Gastrocnemius medialis (tissue), 4 donors: ENCODE measurements at places on chromosomes 2 and 18.

GRCh38 chr18:69845593-69846506, 101.8 kb downstream of the CD226 start:
- no peak for DNase-seq

- no peak for DNase-seq
These were observed 7.8 kb downstream of the CCNT2 start for GRCh38 chr2:134926231-134926931.

DNA sequence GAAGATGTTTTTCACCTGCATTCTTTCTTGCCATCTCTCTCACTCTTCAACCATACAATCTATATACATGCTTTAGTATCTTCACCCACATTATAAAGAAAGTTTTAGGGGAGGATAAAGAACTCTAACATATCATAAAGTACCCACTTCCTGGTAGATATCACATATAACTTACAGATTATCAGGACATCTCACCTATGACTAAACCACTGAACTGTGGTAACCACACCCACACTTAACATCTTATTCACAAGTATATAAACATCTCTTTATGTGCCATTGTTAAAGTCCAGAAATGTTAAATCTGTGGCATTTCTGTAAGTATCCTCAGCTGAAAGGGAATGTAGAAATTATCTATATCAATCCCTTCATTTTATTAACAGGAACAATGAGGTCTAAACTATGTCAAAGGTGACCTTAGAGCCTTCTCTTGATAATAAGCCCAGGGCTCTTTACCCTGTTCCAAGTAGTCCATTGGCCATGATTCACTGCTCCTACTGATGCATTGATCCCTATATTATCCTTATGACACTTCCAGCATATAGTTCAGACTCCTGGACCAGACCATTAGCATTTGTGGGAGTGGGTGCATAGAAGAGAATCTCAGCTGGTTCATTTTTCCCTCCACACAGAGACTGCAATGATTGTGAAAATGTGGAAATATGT, 182.4 kb downstream of the SUCLG1 start:
- no peak for DNase-seq

GRCh38 chr2:107569496-107569895, 257.2 kb upstream of the RGPD4 start:
- no peak for DNase-seq

- DNase-seq: no peak
These were observed 267.9 kb downstream of the NYAP2 start for GRCh38 chr2:225667445-225667844.

GRCh38 chr2:231601356-231602229, 8.9 kb downstream of the TEX44 start:
- DNase-seq: peak; percentile 77

DNA sequence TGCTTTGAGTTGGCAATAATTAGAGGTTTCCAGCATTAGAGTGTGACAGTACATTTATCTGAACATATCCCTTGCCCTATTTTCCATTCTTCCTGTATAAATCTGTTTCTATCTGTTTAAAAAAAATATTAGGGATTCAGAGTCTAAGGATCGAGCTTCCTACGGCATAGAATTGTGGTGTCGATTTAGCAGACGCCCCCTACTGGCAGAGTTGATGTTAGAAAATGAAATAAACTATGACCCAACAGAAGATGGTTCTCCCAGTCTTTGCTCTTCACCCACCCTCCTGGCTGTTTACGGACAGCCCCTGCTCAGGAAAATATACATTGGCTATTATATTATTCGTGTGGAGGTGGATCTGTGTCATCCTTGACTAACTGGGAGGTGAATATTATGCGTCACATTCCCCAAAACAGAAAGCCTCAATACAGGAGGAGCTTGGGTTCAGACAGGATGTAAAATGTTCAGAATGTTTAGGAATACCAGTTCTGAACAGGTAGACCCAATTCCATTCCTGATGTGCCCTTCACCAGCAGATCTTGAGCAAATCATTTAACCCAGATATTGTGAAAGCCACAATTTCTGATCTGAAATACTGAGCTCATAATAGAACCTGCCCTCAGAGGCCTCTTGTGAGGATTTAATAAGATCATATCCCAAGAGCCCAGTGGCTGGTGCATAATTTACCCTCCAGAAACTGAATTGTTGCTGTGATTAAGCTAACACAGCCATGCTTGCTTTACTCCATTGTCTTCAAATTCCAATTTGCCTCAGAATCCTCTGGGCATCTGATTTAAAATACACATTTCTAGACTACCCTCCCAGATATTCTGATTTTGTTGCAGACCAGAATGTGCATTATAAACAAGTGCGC, 10.8 kb upstream of the ERMN start:
- DNase-seq: no peak

DNA sequence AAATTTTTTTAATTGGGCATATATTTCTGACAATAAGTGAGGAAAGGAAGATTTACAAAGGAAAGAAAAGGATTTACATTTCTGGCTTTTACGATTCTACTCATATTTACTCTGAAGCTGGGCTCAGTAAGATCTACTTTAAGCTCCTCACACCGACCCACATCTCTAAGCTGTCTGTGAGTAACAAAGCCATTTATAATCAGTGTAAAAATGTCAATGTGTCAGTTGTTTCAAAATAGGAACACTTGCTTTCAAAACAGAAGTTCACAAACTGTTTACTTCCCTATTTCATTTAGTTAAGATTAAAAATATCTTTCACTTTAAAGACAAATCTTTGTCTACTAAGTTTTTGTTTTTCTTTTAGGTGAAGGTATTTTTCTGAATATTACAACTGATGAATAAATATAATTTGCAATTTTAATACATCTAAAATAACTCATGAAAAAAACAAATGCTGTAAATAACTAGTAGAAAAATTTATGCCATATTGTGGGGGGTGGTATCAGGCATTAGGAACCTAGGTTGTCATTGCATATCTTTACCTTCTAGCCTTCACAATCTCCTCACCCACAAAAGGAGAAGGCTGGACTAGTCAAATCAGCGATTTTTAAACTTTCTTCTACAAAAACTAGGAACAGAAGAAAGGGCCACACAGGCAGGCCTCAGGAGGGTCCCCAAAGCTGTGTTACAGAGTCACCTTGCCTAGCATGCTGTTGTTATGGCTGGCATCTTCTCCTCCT, 64.5 kb downstream of the TMEM131 start:
- no peak for DNase-seq

- peak; percentile 39 for DNase-seq
These were observed 10.5 kb upstream of the SLC1A4 start for GRCh38 chr2:64978514-64979268.

DNA sequence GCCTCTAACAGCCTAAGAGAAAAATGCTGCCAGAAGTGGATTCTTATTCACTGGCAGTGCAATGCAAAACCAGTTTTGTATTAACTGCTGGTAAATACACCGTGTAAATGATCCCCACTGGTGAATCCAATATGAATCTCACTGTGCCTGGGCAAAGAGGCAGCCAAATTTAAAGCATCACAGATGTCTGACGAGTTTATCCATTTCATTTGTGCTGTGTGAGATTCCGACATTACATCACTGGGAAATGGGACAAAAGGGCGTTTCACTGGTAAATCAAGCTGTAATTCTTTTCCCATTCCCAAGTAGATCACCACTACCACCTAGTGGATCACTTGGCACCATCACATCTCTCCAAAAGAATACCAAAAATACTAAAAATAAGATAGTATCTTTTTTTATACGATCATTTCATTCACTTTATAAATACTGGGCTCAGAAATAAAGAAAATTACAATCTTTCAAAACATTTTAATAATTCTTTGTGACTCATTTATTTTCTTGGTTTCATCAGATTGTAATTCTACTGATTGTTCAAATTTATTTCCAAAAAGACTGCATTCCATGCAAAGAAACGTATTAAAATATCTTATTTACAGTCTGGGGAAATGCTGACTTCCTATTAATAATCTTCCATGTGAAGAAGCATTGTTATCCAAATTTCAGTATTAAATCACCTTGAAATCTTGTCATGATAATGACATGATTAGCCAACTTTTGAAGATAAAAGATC, 125.6 kb downstream of the GRB14 start:
- DNase-seq: no peak

GRCh38 chr2:218046238-218046637, 22.8 kb upstream of the RUFY4 start:
- DNase-seq: no peak

GRCh38 chr2:102334486-102334885, 21.1 kb upstream of the IL18R1 start:
- no peak for DNase-seq

DNA sequence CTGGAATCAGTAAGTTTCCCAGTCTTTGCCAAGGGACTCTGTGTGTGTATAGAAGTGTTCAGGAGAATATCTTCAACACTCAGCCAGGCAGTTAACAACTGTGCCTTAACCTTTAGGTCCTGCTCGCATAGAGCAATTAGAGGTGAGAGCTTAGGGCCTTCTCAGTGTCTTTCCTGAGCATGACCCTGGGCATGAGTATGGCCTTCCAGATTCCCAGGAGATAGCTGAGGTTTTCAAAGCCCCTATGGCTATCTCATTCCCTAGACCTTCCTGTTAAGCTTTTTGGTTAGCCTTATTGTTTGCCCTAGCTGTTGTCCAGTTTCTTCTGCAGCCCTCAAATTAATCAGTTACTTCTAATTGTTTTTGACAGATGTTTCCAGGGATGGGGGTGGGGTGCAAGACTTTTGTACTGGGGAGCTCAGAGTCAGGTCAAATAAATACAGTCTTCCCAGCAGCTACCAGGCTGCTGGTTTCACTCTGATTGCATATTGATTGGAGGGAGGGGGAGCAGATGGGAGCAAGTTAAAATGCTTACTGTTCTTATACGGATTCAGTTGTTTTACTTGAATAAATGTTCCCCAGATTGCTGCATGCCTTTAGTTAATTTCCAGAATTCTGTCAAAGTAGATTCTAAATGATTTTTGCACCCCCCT, 23.1 kb downstream of the PDK1 start:
- no peak for DNase-seq

DNA sequence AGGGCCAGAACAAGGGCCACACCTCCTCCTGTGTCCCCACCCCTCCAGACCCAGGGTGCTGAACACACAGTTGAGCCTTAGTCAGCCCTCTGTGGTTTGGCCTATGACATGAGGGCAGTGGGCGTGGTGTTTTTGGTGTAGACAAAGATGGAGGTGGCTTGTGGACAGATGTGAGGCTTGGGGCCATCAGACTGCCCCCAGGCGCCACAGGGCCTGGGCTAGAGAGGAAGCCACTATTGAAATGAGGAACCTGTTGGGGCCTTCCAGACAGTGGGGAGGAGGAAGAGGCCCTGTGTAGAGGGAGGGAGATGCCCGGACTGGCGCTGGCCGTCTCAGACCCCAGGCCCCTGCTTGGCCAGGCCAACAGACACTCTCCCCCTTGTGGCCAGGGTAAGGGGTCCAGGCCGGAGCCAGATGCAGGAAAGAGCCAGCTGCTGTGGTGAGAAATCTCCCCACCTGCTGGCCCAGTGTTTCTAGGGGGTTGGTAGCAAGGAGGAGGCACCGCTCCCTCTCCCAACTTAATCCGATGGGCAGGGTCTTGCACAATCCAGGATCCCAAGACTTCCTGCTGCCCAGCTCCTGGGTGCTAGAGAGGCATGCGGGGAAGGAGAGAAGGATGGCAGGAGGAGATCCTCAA, 53.8 kb downstream of the SMAD7 start:
- peak; percentile 22 for DNase-seq

- DNase-seq: peak; percentile 36
These were observed 917.6 kb upstream of the ACVR2A start for GRCh38 chr2:146927080-146927711.

GRCh38 chr2:71715241-71715750, 261.9 kb downstream of the DYSF start:
- DNase-seq: no peak
